ENCODE measurements at places on chromosomes 6 and 20.
A peak's percentile ranks its signal among the peaks of the same experiment; 100 is the strongest.

DNA sequence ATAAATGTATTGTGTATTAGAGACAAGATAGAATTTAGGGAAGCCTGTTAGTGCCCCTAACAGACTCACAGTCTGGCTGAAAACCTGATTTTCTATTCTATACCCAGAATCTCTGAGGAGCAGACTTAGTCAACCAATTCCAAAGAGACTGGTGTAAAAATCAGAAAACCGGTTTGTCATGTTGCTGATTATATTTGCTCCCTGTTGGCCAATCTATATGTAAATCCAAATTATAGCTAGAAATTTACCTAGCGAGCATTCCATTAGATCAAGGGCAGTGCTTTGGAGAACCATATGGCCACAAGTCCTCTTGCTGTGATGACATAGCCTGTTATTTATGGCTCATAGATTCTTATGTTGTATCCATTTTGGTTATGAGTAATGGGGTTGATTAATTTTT lies 4.8 kb downstream of the NFYA start:
- no peak for DNase-seq

DNA sequence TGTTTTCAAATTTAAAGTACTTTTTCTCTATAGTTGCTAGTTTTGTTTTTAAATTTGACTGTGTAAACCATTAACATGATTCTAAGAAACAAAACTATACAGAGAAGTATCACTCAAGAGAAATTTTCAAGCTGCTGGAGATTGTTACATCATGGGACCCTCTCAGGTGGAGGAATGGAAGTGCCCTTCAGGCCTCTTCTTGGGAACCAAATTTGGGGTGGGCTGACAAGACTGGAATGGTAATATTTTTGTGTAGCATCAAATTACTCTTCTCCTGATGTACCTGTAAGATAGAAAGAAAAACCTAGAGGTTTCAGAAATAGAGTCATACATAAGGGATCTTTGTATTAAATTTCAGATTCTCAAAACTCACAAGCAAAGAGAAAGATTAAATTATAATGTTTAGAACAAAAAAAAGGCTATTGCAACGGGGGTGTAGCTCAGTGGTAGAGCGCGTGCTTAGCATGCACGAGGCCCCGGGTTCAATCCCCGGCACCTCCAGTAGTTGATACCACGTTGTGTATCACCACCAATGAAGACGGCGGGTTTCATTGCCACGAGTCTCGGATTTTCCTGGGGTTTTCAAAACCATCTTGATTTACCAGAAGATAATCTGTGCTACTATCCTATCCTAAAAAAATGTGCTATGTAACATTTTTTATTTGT lies 193.7 kb downstream of the GPX5 start:
- DNase-seq, result peak; percentile 86

DNA sequence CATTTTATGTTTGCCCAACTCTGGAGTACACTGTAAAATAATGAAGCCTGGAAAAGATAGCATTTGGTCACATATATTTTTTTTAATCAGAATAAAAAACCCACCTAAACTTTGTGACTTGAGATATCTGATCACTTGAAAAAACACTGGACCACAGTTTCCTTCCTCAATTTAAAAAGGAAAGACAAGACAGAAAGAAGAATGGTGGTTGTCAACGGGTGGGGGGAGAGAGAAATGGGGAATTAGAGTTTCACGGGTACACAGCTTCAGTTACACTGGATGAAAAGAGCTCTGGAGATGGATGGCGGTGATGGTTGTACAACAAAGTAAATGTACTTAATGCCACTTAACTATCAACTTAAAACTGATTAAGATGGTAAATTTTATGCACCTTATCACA lies 14.7 kb upstream of the DST start:
- no peak for DNase-seq

DNA sequence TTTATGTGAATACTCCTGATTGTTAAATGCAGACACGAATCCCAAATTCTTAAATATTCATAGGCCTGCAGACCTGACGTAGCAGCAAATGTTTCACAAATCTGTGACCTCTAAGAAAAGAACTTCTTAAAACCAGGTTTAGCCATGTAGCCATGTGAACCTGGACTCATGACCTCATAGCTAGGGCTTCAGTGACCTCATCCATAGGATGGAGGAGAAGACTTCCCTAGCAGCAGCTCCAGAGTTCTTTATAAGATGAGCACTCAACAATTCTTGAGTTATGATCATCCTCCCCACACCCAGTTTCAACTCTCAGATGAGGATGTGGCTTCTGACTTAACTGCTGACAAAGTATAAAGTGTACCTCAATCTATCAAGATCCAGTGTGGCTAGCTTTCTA lies 45.8 kb upstream of the TCF21 start:
- DNase-seq, result no peak

DNA sequence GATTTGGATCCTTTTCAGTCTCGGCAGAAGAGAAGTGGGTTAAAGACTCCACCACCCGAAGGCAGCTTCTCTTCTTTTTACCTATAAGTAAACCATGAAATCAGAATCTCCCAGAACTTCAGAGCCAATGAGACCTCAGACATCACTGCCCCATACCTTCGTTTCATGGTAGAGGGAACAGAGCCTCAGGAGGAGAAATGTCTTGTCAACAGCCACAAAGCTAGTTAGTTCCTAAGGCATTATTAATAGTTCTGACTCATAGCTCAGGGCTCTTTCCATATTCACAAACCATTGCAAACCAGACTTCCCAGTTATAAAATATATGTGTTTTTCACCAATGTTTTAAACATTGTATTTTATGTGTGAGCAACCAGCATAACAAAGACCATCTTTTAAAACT lies 118.7 kb upstream of the RIPOR2 start:
- no peak for DNase-seq

GRCh38 chr6:75147512-75147911 lies 58.3 kb downstream of the COL12A1 start:
- peak; percentile 43 for DNase-seq

- DNase-seq, result no peak
Measured at GRCh38 chr6:137013031-137013430, 31.7 kb downstream of the IL20RA start.

- no peak for DNase-seq
Measured at GRCh38 chr6:34573567-34574183, 17.5 kb upstream of the SPDEF start.

GRCh38 chr20:40314278-40314677 lies 374.8 kb downstream of the MAFB start:
- DNase-seq, result no peak

DNA sequence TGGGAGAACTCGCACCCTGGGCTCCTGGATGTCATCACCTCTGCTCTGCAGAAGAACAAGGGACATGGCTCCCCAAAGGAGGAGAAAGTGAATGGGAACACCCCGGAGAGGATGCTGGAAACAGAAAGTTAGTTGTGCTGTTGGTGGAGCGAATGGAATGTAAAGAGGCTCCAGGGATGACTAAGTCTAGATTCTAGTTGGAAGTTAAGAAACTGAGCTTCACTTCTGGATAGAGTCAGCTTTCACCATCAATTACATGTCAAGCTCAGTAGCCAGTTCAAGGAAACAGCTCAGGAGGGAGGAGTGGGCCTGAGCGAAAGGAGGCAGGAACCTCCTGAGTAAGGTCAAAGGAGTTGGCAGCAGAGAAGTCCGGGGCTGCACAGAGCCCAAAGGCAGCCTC lies 132.1 kb upstream of the ARID1B start:
- DNase-seq, result no peak

DNA sequence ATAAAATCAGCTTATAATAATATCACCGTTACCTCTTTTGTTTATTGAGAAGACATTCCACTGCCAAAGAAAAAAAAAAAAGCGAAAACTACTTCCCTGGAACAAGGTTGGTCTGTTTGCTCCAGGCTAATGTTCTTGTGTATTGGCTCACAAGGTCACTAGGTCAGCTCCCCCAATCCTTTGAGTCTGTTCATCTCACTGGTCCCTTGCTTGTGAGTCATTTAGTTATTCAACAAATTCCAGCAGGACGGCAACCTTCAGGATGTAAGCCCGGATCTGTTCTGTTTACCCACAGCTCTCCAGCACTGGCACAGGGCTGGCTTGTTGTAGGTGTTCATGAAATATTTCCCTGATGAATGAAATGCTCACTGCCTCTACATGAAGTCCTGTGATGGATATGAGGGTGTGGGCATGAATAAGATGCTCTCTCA lies 3.3 kb downstream of the ARHGAP40 start:
- DNase-seq, result no peak

DNA sequence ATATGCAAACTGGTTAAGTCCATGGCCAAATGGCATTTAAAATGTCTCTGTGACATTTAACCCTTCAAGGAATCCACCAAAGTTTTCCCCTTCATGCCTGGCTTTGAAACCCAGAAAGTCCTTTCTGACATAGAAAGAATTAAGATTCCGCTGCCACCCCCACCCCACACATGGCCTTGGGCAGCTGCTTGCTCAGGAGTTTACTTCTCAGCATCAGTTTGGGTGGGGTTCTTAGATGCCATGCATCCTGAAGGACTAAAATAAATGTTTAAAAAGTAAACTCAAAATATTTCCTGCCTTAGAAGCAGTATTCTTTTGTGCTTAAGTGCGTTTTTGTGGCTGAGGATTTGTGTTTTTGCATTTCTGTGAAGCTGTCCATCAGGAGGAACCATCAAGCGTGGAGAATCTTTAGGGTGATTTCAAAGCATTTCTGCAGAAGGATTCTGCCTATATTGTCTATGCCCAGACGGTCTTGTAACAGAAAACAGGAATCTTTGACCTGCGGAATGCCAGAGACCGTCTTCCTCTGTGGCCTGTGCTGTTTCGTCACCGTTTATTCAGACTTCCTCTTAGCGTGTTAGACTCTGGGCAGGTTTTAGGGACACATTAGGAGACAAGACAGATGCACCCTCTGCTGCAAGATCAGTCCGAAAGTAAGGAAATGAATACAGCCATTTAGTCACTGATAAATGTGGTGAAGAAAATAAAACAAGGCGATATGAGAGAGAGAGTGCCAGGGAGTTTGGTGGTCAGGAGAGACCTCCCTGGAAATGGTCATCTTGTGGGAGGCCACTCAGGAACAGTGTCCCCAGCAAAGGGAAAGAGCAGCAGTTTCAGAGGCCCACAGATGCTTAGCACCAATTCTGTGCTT lies 6.2 kb downstream of the DUSP22 start:
- DNase-seq, result no peak

DNA sequence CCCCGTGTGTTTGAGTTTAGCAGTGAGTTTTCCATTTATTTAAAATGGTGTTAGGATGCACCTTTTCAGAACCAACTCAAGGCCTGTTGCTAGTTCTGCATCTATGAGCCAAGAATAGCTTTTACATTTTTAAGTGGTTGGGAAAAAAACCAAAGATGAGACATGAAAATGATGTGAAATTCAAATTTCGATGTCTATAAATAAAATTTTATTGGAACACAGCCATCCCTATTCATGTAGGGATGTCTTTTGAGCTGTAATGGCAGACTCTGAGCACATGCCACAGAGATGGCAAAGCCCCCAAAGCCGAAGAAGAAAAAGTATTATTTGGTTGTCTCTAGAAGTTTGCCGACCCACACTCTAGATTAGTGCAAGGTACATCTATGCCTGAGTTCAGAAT lies 5.0 kb upstream of the NEDD9 start:
- no peak for DNase-seq

GRCh38 chr6:128275681-128276080 lies 244.7 kb downstream of the PTPRK start:
- peak; percentile 9 for DNase-seq

DNA sequence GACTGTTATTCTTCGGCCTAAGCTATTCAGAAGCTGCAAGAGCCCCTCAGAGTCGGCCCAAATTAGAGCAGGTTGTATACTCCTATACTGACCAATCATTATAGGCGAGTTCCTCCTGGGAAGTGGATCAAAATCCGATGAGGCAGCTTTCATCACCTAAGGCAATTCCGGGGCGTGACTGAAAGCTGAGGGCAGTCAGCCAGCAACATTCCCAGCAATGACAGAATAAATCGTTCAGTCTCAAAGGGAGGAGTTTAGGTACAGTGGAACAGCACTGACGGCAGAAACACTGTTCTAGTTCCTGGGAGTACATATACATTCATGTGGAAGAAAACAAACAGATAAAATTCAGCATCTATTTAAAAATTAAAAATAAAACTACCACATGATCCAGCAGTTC lies 10.8 kb downstream of the HLA-DQB2 start:
- DNase-seq, result no peak

- no peak for DNase-seq
Measured at GRCh38 chr6:55819811-55820210, 55.6 kb downstream of the BMP5 start.

Data from activated CD4-positive, alpha-beta T cell treated with anti-CD3 and anti-CD28 coated beads, Interleukin-2, Interleukin-6, amounts not matched to agents 100 ng/mL and 50 ng/mL, durations not matched to agents 16 hours and 8 hours (primary cell).